ENCODE measurements at places on chromosomes 16 and 17.

GRCh38 chr16:52074133-52074532 lies 472.8 kb downstream of the TOX3 start:
- DNase-seq: no peak

DNA sequence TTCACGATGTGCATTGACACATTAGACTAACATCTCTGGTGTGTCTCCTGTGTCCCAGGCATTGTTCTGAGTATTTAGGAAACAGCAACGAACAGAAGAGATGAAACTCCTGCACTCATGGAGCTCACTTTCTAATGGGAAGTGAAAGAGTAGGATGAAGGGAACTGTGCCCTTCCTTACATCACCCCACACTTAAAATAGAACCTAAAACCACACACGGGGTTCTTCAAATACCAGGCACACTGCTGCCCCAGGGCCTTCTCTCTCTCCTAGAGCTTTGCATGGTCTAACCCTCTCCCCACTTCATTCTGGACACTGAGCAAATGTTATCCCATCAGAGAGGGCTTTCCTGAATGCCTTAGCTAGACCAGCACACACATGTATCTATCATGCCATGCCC lies 33.7 kb downstream of the TRIM25 start:
- DNase-seq: no peak

- DNase-seq: no peak
Observed at GRCh38 chr17:72456075-72456474, 335.3 kb downstream of the SOX9 start.

GRCh38 chr16:556474-557173 lies 3.6 kb upstream of the PRR35 start:
- no peak for DNase-seq

DNA sequence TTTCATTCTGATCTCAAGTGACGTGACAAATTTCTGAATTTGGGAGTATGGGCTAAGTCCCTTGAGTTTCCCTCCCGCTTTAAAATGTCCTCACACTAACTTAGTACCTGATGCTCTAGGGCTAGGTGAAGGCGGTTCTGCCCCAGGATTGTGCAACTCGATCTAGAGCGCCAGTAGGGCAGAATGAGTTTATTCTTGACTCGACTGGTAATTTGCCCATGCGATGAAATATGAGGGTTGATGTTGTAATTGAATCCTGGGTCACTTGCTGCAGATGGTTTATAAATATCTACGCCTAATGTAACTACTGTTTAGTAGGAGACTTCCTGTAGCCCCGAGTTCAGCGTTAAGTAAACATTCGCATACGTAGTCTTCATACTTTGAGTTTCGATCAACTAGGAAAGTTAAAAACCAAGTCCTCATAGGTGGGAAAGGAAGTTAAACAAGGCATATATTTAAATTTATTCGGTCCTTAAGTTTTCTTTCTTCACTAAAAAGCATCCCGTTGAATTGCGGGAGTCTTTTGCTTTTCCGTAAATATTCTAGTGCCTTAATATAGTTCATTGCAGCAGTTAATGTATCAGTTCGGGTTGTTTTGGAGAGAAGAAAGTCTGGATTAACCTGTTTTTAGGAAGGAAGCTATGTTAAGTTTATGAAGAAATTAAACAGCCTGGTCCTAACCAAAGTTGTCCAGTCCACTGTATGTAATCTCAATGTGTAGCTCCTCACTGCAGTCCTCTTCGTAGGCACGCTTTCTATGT lies 1.6 kb downstream of the CTCF start:
- no peak for DNase-seq

DNA sequence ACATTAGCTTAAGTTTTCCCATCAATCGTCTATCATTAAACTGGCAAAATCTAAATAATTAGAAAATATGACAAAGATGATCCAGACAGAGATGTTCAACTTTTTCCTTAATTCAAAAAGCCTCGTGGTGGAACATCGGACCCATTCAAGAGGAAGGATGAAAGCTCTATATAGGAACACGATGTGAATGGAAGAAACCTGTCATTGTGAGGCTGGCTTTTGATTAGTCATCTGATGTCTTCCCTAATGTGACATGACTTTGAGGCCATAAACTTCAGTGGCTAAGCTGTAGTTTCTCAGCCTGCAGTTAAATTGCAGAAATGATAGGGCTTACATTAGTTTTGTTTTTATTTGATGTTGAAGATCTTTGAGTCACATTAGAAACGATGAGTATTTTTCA lies 1.0 kb downstream of the AMZ2 start:
- no peak for DNase-seq

GRCh38 chr16:72551649-72552048 lies 379.7 kb upstream of the PMFBP1 start:
- DNase-seq: no peak

- DNase-seq: no peak
Observed at GRCh38 chr17:49820773-49821172, 27.1 kb downstream of the TAC4 start.

- no peak for DNase-seq
Observed at GRCh38 chr17:33334703-33335102, 41.6 kb upstream of the ASIC2 start.

- DNase-seq: no peak
Observed at GRCh38 chr17:81315129-81315884, 20.2 kb upstream of the SLC38A10 start.
